HT-29 (cell line): ENCODE measurements at places on chromosomes 5 and 9. TPM values are rescaled to one million over a fixed set of nuclear protein-coding genes. Genes with fewer than 3 reads are reported as not detected.

DNA sequence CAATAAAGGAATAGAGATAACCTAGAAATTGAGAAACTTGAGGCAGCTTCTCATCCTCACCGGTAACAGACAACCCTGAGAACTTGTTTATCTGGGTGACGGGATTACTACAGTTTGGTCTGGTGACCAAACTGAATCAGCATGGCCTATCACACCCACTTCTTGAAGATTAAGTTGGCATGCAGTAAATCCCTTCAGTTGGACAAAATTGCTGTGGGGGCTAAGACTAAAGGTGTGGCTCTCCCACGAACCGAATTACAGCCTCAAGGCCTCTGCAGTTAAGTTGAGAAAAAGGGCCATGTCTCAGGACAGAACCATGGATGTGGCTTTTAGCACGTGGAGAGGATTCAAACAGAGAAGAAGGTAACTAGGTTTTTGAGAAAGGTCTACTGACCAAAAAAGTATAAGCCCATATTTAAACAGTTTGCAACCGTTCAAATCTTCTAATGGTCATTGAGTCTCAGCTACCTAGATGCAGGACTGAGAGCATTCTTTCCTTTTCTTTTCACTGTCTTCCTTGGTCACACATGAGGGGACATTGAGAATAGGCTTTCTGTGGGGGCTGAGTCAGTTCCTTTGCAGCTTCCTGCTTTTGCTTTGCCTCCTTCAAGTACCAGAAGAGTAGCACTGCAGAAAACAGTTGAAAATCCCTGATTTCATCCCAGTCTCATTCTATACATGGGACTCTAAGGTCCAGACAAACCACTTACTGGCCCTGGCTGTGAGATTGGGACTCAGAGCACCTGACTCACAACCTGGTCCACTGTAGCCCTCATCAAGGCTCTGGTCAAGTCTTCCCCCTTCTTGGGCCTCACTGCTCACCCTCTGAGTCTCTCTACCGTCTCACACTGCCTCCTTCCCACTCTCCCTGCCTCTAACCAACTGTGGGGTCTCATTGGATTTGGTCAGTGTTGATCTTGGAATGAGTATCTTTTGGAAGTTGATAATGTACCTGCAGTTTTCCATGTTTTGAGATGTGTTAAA lies 30.9 kb downstream of the PDE6A start:
- no peak for DNase-seq

GRCh38 chr9:109444771-109445320 lies 53.3 kb downstream of the PTPN3 start:
- DNase-seq = no peak

- no peak for DNase-seq
These were observed 404.6 kb downstream of the GADD45G start for GRCh38 chr9:90009447-90009846.

- no peak for DNase-seq
These were observed 412.4 kb downstream of the NTRK2 start for GRCh38 chr9:85081963-85082362.

DNA sequence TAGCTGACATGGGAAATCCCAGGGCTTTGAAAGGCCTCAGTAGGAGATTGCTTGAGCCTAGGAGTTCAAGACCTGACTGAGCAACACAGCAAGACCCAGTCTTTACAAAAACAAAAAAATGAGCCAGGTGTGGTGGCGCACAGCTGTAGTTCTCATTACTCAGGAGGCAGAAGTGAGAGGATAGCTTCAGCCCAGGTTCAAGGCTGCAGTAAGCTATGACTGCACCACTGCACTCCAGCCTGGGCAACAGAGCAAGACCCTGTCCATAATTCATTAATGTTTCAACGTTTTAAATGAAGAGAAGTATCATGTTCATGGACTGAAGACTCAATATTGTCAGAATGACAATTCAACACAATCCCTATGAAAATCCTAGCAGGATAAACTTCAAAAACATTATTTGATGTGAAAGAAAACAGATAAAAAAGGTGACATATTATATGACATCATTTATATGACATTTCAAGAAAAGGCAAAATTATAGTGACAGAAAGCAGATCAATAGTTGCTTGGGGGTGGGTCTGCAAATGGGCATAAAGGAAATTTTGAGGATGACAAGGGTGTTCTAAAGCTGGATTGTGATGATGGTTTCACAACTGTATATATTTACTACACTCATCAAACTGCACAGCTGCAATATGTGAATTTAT lies 3.7 kb downstream of the KIF3A start:
- DNase-seq = no peak

DNA sequence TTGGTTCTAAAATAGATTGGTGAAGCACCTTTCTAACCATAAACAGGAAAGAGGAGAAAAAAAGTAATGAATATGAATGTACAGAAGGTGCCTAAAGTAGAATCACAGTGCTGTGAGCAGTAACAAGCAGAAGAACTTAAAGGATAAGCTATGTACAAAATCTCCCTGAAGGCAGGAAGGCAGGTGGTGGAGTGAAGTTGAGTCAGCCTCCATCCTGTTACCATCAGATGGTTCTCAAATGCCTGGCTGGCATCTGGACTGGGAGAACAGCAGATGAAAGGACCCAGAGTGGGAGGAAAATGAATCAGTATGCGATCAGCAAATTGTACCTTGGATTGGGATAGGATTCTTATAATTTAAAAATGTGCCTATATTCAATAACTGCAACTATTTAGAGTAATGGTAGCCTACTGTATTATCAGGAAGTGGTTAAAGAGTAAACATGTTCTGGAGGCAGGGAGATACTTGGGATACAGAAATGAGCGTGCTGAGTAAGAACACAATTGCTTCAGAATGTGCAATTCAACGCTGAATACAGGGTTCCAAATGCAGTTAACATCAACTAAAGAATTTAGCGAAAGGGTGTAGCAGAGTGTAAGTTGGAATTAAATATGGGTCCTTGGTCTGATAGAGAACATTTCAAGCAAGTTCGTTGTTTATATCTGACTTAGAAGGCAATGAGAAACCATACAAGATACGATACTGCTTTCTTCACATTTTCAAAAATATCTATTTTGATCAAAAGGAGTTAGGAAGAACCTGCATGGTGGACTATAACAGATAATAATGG lies 21.1 kb upstream of the FER start:
- DNase-seq = no peak

NEURL1B gene
- 0.26 and 0.79 TPM in 2 replicates for total RNA-seq

C9orf78 gene
- total RNA-seq = 27.9 and 37.8 TPM in 2 replicates

TMED7 gene
- total RNA-seq = 336 and 348 TPM in 2 replicates
